A549 (cell line): ENCODE measurements at places on chromosomes 7 and 10.
A peak's percentile ranks its signal among the peaks of the same experiment; 100 is the strongest.

- DNase-seq, result no peak
Observed at GRCh38 chr10:117504562-117504961, 38.0 kb upstream of the EMX2 start.

GRCh38 chr10:58930500-58930899, 245.9 kb upstream of the PHYHIPL start:
- DNase-seq, result no peak

GRCh38 chr7:150443793-150444540, 6.5 kb upstream of the GIMAP8 start:
- DNase-seq, result no peak

DNA sequence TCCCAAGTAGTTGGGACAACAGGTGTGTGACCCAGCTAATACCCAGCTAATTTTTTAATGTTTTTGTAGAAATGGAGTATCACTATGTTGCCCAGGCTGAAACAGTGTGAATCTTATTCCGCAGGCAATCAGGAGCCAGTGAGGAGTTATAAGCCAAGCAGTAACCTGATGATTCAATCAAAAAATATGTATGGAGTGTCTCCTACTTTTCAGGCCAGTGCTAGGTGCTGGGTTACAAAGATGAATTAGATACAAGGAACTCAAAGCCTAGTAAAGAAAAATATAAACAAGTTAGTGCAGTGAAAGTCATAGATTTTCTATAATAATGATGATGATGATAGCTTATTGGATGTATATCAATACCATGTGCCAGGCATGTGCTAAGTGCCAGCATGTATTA, 13.2 kb upstream of the IFRD1 start:
- DNase-seq, result no peak

DNA sequence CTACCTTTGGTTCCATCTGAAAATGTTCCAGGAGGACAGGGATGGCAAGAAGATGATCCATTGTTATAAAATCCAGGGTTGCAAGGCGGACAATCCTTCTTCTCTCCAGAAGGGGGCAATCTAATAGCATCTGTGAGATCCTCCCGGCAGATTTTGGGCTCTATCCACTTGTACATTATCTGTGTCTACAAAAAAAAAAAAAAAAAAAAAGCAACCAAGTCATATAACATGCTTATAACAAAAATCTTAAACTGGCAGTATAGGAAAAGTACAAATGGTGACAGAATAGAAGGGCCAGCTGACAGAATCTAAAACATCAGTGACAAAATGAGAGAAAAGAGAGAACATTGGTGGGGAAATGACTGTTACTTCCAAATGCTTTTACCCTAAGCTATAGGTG, 132.7 kb downstream of the ELAPOR2 start:
- peak; percentile 14 for DNase-seq

DNA sequence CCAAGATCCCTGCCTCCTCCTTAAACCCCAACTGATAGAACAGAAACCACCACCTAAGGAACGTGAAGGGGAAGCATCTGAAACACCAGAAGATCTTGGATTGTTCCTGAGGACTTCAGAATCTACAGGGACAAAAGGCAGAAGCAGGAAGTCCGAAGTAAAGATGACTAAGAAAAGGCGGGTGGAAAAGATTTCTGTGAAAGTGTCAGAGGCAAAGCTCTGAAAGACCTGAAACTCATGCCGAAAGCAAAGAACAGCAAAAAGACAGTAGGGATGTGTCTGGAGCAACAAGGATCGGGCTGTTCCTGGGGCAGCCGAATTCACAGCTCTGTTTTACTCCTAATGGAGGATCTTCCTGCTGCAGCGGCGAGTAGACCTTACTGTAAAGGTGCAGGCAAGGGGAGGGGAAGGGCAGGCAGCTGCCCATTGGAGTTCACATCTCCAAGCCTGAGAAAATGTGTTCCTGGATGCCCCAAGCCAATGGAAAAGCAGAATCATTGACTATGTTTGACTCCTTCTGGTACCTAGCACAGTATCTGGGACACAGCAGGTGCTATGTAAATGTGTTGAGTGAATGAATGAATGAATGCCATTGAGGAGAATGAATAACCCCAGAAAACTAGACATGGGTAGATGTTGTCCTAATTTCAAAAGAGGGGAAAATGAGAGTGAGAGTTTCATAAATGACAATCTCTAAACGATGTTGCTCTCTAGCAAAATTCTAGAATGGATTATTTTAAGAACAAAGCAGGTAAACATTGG, 40.4 kb downstream of the PDIA4 start:
- no peak for DNase-seq

GRCh38 chr10:72186258-72186981, 29.4 kb upstream of the ANAPC16 start:
- no peak for DNase-seq

DNA sequence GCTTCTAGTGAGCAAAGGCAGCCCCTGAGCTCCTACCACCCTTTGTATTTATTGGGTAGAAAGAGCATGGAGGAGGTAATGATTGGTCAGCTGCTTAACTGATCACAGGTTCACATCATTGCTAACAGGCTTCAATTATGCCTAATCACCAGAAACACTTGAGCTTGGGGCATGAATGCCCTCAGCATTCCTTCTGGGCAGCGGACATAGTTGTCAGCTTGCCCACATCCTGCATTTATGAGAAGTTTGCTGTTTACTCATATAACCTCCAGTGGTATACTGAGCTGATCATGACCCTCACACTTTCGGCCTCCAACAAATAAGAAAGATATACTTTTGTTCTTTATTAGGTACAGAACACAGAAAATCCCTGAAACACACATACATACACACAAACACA, 140.3 kb upstream of the ODAD2 start:
- no peak for DNase-seq

- DNase-seq, result no peak
Observed at GRCh38 chr7:148978091-148978490, 50.2 kb downstream of the PDIA4 start.

DNA sequence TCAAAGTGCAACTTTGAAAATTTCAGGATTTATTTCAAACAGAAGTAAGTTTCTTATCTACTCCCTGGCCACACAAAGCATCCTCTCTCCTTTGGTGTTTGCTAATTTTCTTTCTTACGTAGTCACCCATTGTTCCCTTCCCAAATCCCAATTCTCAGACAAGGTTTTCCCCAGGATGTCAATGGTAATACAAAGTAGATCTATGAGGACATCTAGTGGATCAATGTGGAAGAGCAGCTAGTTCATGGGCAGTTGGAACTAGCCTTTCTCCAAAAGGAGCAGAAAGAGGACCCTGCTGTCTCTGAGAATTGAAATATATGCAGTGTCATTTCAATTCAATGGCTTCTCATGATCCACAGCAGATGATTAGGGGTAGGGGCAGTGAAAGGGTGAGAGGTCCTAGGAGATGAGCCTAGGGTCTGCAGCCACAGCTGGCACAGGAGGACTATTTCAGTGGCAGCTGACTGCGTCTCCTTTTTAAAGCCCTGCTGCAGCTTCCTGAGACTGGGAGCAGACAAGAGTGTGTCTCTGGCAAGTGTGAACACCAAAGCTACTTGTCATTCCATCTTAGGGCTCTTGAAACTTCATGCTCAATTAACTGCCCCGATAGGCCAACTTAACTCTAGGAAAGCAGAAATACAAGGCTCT, 632.6 kb downstream of the KCNMA1 start:
- peak; percentile 57 for DNase-seq

DNA sequence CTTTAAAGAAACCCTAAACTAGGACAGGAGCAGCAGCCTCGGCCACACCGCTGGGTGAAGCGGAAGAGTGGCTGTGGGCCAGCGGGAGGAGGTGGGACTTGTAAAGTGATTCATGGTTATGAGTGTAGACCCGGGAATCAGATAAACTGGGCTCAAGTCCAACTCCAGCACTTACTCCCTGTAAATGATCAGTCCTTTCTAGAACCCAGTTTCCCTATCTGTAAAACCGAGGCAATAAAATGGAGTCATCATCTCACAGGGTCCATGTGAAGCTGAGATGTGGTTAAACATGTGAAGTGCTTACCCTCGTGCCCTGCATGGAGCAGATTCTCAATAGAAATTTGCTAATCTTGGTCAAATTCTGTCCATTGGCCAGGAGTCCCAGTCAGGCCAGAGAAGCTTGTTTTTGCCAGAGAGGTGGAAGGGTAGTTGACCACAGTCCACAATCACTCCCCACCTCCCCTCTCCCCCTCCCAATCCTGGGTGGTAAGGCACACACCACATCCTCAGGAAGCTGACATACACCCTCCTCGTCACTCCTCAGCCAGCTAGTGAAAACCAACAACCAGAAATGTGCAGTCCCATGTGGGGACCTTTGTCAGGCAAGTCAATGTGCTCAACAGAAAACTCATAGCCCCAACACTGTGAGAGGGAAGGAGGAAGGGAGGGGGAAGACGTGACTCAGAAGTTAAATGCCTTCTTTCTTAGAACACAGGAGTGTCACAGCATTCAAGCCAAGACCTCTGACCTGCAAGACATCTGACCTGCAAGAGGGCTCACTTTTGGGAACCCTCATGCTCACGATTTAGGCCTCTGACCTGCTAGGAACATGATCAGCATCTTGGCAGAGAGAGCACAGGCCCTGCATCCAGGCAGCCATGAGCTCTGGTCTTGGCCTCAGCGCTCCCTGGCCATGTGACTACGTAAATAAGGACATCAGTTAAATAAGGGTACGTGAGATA, 145.1 kb downstream of the PLXNA4 start:
- peak; percentile 39 for DNase-seq

GRCh38 chr10:44576702-44577191, 191.8 kb upstream of the CXCL12 start:
- DNase-seq, result no peak

DNA sequence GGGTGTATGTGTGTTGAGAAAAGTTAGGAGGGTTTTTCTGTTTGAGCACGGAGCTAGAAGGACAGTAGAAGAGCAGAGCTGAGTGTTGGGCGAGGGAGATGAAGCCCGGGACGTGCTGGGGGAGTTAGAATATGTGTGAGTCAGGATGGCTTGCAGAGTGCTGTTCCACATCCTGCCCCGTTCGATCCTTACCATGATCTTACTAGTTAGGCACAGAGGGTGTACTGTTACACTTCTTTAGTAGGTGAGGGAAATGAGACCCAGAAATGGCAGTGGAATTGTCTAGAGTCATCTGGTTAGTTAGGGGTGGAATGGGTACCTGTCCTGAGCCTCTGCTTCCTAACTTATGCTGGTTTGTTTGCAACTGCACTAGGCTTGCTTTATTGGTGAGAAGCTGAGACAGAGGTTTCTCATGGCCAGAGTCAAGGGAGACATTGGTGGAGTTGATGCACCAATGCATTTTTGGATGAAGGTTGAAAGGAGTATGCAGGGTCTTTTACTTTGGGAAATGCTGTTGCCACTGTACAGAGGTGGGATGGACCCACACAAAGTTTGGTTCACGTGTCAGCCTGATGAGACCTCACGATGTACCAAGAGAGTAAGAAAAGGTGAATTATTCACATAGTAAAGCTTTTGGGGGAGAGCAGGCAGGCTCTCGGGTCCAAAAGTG, 42.4 kb downstream of the CCNY start:
- no peak for DNase-seq
